Suprapubic skin (tissue), 4 donors: ENCODE measurements at places on chromosomes 5 and 9.

- DNase-seq, result no peak
Measured at GRCh38 chr5:118440496-118440895, 547.9 kb downstream of the DTWD2 start.

GRCh38 chr5:73606206-73606753 lies 19.7 kb upstream of the ARHGEF28 start:
- DNase-seq, result no peak

GRCh38 chr5:59099270-59099994 lies 516.6 kb downstream of the RAB3C start:
- DNase-seq, result no peak

- DNase-seq, result no peak
Measured at GRCh38 chr9:35771534-35771933, 17.5 kb upstream of the MSMP start.

- DNase-seq, result no peak
Measured at GRCh38 chr9:76693912-76694311, 70.3 kb upstream of the PCA3 start.

- no peak for DNase-seq
Measured at GRCh38 chr9:126942399-126942798, 27.8 kb downstream of the RALGPS1 start.

- DNase-seq, result no peak
Measured at GRCh38 chr5:170334626-170335025, 37.0 kb upstream of the LCP2 start.

DNA sequence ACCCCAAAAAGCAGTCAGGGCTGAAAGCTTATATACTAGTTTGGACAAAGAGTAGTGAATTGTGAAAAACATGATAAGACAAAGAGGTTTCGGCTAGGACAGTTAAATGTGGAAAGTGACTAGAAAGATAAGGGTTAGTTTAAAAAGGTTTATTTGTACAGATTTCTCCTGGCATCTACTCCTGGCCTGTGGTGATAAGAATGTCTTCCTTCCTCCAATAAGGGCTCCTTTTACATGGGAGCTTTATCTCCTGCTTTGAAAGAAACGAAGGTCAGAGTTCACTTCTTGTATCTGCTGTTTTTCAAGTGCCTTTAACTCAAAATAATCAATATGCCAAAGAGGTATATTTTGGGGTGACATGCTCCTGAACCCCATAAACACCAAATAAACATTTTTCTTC lies 776.1 kb upstream of the COX7C start:
- no peak for DNase-seq

GRCh38 chr9:122029898-122030297 lies 63.2 kb downstream of the TTLL11 start:
- no peak for DNase-seq

- DNase-seq, result no peak
Measured at GRCh38 chr5:79630444-79630843, 18.2 kb downstream of the TENT2 start.

DNA sequence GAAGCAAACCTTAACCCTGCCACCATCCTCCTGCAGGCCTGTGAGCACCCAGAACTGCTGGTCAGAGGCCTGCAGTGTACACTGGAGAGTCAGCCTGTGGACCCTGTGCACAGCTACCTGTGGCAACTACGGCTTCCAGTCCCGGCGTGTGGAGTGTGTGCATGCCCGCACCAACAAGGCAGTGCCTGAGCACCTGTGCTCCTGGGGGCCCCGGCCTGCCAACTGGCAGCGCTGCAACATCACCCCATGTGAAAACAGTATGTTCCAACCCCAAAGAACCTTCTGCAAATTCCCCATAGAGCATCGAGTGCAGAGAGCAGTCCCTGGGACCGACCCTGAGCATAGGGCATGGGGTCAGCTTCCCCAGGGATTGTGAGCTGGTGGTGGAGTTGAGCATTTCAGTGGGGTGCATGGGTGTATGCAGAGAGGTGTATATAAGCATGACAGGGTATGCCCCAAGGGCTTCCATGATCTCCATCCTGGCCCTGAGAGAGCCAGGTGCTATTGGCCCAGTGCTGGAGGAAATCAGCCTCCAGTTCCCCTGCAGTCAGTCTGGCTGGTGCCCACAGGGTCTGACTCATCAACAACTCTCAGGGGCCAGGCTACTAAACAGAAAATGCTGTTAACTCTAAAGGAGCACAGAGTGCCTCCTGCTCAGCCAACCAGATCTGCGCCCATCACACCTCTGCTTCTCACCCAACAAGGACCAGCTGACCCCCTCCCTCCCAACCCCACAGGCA lies 126.2 kb downstream of the SAXO1 start:
- no peak for DNase-seq
